ENCODE measurements at places on chromosomes 16 and 17.

- DNase-seq, result no peak
These were observed 52.9 kb downstream of the ANKRD11 start for GRCh38 chr16:89437251-89437987.

GRCh38 chr16:84308120-84308519, 13.4 kb downstream of the WFDC1 start:
- DNase-seq, result no peak

DNA sequence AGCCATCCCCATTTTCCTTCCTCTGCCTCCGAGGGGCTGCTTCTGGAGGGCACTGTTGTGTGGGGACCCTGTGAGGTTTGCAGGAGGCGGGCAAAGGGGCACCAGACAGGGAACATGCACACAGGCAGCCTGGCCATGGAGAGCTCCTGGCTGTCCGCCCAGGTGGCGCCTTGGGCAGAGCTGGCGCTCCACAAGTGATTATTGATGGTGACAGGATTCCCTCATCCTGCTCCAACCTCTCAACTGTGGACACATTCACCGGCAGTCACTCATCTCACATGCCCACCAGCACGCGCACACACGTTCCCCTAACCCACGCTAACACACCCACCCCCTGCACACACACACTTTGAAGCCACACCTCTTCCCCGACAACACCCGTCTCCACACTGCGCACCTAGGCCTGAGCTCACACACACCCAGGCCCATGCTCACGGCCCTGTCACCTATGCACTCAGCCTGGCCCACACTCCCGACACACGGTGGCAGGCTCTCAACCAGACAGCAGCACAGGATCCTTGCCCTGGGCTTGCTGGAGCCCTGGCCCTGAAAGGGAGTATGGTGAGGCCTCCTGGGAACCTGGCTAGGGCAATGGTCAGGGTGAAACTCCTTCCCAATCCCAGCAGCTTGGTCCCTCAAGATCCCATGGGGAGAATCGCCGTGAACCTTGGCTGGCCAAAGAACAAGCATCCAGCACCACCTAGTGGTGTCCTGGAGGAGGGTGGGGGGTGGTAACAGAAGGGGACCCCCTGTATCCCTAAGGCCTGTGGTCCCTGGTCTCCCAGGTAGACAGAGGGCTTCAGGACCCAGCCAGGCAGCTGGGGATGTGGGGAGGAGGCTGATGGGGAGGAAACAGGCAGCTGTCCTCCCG, 3.6 kb downstream of the PNMT start:
- no peak for DNase-seq

- peak; percentile 4 for DNase-seq
These were observed 6.2 kb upstream of the ACTG1 start for GRCh38 chr17:81518785-81519283.

GRCh38 chr16:10827691-10828341, 9.2 kb upstream of the TVP23A start:
- no peak for DNase-seq

DNA sequence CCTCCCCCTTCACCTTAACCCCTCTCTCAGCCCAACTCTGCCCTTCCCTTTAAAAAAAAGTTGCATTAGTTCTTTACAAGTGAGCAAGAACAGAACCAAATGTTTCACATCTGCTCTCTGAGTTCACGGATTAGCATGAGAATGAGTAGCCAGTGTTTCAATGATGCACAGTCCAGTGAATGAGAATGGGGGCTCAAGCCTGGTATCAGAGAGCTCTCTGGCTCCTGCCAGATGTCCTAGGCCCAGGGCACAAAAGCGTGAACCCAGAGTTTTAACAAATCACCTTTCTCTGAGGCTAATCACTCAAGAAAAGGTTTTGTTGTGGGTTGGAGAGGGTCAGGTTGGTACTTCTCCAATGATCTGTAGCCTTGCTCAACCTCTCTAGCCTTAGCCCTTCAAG, 41.5 kb upstream of the HS3ST3A1 start:
- DNase-seq, result no peak

DNA sequence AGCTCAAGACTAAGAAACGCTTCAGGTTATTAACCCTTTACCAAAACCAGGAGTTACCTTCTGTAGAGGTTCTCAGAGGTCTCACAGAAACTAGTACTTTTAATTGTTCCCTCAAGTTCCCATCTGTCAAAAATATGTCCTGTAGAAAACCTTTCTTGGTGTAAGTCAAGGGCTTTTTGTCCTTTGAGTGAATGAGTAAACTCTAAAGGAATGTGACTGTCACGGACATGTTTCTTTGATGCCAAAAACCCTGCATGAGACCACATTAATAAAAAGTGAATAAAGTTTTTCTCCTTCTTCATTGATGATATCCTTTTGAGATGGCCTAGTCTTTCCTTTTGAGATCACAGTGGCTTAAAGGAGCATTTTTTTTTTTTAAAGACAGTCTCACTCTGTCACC, 102.9 kb downstream of the NLK start:
- DNase-seq, result no peak

- no peak for DNase-seq
These were observed 33.9 kb downstream of the ANKRD11 start for GRCh38 chr16:89456419-89456959.

- no peak for DNase-seq
These were observed 41.2 kb upstream of the HAS3 start for GRCh38 chr16:69064124-69064763.

DNA sequence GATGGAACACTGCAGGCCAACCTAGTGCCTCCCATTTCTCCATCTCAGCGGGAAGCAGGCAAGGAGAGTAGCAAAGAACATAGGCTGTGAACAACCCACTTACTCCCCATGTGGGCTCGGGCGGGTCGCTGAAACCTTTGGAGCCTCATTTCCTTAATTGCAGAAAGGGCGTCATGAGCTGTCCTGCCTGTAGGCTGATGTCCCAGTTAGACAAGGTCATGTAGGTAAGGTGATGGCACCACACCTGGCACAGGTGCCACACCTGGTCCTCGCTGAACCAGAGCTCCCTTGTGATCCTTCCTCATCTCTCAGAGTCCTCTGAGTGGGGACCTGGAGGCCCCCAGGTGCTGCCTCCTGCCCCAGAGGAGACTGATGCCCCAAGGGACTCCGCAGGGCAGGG, 22.9 kb downstream of the ABCC3 start:
- no peak for DNase-seq

- no peak for DNase-seq
These were observed 38.7 kb upstream of the AQP8 start for GRCh38 chr16:25177831-25178688.

DNA sequence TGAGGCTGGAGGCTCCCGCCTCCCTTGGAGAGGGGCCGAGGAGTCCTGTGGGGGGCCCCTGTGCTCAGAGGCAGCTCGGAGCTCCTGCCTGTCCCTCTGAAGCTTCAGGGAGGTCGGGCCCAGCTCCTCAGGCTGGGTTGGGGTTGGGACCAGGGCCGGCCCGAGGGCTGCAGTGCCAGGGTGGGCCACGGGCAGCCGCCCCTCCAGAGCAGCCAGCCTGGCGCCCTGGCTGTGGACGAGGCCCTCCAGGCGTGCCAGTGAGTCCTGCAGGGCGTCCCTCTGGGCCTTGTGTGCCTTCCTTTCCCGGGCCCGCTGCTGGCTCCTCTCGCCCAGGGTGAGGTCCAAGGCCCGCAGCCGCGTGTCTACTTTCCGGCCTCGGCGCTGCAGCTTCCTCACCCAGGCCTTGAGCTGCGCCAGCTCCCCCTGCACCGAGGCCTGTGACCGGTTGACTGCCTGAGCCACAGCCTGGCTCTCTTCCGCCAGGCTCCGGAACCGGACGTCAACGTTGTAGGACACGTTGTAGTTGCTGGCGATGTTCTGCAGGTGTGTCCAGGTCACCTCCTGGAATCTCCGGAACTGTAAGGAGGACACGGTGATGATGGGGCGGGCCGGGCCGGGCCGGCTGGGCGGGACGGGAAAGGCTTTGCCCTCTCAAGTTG, 1.2 kb downstream of the PTX4 start:
- no peak for DNase-seq

DNA sequence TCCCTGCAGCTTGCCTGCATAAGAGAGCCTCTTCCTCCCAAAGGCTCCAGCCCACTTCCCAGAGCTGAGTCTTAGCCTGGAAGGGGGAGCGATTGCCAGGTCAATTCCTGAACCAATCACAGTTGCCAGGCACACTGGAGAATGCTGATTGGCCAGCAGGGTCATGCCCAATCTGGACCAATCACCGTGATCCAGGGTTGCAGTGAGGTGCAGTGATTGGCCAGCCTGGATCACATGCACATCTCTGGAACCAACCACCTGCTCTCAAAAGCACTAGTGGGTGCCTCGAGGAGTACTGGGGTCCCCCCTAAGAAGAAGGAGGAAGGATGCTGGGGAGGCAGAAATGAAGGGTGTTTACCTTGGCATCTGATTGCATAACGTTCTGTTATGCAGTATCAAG, 18.4 kb downstream of the NAGPA start:
- no peak for DNase-seq

DNA sequence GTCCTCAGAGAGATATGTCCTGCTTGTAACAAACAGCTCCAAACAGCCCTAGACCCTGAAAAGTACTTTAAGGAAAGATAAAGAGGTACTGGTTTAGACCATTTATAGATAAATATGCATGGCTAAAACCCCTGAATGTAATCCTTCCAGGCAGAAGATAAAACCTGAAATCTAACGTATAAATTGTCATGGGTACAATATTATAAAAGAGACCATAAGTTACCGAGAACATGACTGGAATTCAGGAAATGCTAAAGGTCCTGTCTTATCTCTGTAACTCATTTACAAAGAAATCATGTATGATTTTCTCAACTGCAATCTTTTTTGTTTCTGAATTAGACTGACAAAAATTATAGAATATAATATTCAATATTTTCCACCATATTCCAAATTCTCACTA, 9.2 kb upstream of the KANSL1 start:
- no peak for DNase-seq

- DNase-seq, result no peak
These were observed 215.5 kb downstream of the MRTFB start for GRCh38 chr16:14286368-14287230.

DNA sequence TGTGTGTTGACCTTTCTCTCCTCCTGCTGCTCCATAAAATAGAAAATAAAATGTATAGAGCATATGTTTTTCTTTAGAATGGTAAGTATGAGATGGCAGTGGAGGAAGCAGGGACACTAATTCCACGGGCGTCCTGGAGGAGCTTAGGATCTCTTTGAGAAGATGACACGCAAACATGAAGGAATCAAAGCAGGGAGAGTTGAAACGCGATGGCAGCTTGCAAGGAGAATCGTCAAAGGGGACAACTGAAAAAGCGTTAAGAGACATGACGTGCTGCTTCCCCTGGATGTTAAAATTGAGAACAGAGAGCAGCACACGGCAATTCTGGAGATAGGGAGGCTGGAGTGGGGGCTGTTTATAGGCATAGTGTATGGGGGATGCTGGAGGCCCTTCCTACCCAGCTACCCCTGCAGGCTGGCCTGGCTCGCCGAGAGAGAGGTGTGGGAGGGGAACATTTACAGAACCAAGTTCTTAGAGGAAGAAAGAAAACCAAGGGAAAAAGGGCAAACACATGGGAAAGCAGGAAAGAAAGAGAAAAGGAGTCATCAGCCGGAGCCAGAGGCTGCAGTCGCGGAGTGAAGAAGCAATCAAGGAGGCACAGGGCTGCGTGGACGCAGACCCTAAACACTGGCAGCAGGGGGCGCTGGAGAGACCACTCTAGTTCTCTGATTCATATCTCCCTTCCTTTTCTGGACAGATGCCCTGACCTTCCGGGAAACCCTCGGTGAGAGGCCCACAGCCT, 55.8 kb downstream of the MYH13 start:
- no peak for DNase-seq

DNA sequence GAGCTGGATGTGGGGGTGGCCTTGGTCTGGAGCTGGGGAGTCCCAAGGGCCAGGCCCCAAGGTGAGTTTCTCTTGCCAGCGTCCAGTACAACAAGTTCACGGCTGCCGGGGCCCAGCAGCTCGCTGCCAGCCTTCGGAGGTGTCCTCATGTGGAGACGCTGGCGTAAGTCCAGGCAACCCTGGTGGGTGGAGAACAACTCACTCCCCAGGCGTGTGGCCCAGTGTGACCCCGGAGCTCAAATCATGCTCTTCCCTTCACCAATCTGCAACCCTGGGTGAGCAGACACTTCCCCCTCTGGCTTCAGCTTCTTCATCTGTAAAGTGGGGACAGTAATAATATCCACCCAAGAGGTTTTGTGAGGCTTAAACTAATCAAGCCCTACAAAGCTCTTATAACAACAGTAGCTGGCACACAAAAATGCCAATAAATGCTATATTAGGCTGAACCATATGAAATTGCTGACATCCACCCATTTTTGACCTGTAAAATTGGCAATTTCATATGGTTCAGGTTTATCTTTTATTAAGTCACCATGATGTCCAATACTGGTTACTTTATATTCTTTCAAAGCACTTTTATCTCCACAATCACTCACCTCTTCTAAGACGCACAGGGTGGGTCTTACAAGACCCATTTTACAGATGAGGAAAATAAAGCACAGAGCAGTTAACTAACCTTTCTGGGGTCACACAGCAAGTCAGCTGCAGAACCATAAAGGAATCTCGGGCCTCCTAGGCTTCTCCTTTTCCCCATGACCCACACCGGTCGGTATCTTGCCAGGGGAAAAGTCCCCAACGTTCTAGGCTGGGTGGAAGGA, 19.7 kb downstream of the DEXI start:
- DNase-seq, result no peak

DNA sequence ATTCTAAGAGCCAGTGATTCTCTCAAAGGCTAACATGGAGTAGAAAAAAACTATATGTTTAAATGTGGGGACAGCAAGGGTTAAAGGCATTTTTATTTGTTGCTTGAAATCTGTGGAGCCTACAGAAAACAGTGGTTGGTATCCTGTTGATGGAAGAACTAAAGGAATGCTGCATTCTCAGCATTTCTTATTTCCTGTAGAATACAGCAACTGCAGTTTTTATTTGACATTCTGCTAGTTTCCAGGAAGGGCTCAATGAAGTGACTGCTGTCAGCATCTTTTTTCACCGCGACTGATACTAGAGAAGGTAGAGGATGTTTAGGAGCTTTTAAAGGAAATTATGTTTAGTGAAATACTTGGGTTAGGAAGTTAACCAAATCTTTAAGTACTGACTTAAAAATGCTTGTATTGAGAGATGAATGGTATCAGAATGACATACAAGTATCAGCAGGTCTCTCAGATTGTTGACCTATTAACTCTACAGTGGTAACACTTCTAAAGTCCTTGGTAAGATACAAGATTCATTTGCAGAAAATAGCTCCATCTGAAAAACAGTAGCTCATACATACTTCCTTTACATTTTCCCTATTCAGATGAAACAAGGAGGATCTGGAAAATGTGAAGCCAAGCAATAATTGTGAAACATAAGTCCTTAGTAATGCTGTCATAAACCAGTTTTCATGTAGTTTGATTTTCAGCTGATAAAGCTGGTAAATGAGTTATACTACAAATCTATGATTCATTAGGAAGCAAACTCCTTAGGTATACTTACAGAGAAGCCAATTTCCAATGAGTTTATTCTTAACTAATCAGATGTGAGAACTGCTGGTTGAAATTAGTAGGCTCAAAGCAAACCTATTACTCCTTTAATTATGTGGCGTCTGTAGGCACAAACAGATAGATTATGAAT, 15.2 kb downstream of the CLTC start:
- no peak for DNase-seq

GRCh38 chr17:13597723-13598347, 3.9 kb downstream of the HS3ST3A1 start:
- peak; percentile 15 for DNase-seq
